Right atrium auricular region (tissue), 2 donors: ENCODE measurements at places on chromosomes 3 and 15. TPM values are rescaled to one million over a fixed set of nuclear protein-coding genes. Genes with fewer than 3 reads are reported as not detected.

SUSD5 gene
- total RNA-seq, result 1.1 TPM

SLCO3A1 gene
- 27.3 TPM for total RNA-seq

GP5 gene
- total RNA-seq, result 0.08 TPM

FGF7 gene
- total RNA-seq, result 28.5 TPM

PLOD2 gene
- 30.5 TPM for total RNA-seq

SOX2 gene
- 0.67 TPM for total RNA-seq

DNA sequence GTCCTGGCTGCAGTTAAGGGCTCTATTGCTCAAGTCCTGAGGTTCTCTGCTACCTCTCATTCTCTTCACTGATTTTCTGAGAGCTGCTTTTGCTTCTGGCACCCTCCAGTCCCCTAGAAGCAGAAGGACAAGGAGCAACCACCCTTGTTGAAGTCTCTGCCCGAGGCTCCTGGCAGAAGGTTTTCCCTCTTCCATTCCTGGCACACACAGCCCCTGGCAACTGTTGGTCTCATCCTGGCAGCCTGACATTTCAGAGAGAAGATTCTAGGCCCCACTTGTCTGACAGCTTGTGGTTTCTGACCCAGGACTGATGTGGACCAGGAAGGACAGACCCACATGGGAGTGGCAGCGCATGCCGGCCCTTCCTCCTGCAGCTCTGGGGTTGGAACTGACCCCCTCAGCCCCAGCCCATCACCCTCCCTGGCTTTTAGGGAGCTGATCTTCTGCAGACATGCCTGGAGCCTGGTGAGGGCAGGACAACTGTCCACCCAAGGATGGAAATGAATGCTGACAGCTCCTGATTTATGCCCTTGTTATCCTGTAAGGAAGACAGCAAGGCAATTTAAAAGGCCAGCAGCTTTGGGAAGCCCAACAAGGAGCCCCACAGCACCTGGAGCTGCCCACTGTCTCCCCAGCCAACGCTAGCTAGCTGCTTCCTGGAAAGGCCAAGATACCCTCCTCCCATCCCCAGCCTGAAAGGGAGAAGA is 13.0 kb upstream of the NTRK3 start:
- H3K27me3 ChIP-seq, result no peaks in the 10 kb centered on the region
- no peak for DNase-seq
- H3K36me3 ChIP-seq, result no peaks in the 10 kb centered on the region
- no peak overlapping the region for H3K4me3 ChIP-seq

- no peak overlapping the region for H3K4me3 ChIP-seq
- peaks cover 56% of the 10 kb centered on the region for H3K4me1 ChIP-seq
- no peaks in the 10 kb centered on the region for H3K36me3 ChIP-seq
- H3K27ac ChIP-seq, result no peak overlapping the region
- no peaks in the 10 kb centered on the region for H3K27me3 ChIP-seq
- DNase-seq, result no peak
Observed at GRCh38 chr15:68706256-68706655, 114.4 kb downstream of the ANP32A start.

GRCh38 chr3:134374105-134374790 is at the start of gene AMOTL2:
AMOTL2 (minus strand) TSS chr3:134374447; CDS start chr3:134371433, 3,014 bp downstream.
- H3K27me3 ChIP-seq, result no peaks in the 10 kb centered on the region
- H3K36me3 ChIP-seq, result peaks cover 22% of the 10 kb centered on the region
- peak within 1 kb of the TSS; percentile 100 for H3K27ac ChIP-seq
- peak; percentile 93 for DNase-seq
- peak within 1 kb of the TSS; percentile 99 for H3K4me3 ChIP-seq
- H3K4me1 ChIP-seq, result no peaks in the 10 kb centered on the region

- no peaks in the 10 kb centered on the region for H3K36me3 ChIP-seq
- H3K4me1 ChIP-seq, result no peaks in the 10 kb centered on the region
- no peak overlapping the region for H3K27ac ChIP-seq
- no peak overlapping the region for H3K4me3 ChIP-seq
- H3K27me3 ChIP-seq, result no peaks in the 10 kb centered on the region
Observed at GRCh38 chr3:17941766-17942165, 199.3 kb upstream of the TBC1D5 start.

DNA sequence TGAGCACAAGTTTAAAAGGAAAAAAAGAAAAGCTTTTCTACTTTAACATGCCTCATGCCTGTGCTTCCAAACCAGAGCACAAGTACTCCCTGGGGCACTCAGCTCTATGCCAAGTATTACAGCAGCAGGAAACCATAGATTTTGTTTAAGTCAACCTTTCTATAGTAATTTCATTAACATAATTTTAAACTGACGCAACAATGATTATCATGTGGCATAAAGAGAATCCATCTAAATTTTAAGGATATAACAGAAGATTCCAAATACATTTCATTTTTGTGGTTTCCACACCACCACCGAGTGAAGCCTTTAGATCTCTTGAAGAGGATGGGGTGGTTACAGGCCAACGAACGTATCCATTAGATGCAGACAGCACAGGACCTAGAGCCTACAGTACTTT is 112.1 kb downstream of the TNIK start:
- peak overlapping the region; percentile 37 for H3K27ac ChIP-seq
- no peak for DNase-seq
- H3K4me3 ChIP-seq, result no peak overlapping the region
- H3K27me3 ChIP-seq, result no peaks in the 10 kb centered on the region

DNA sequence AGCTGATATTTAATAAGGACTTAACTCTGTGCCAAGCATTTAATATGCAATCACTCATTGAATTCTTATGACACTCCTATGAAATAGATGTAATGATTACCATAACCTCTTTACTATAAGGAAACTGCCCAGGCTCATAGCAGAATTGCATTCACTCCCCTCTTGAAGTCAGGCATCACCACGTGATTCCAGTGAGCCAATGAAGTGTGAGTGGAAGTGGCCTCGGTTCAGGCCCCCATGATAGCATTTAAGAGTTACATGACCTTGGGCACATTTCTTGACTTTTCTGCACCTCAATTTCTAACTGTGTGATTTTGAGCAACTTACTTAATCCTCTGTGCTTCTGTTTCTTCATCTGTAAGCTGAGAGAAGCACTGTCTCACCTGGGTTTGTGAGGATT is 62.8 kb upstream of the CLDN18 start:
- H3K4me3 ChIP-seq, result no peak overlapping the region
- H3K27me3 ChIP-seq, result no peaks in the 10 kb centered on the region
- no peak for DNase-seq
- no peaks in the 10 kb centered on the region for H3K4me1 ChIP-seq
- no peak overlapping the region for H3K27ac ChIP-seq
- H3K36me3 ChIP-seq, result no peaks in the 10 kb centered on the region

GRCh38 chr15:98955961-98956723 is 51.5 kb downstream of the PGPEP1L start:
- DNase-seq, result no peak
- peak overlapping the region; percentile 90 for H3K27ac ChIP-seq
- no peak overlapping the region for H3K4me3 ChIP-seq

- DNase-seq, result no peak
- peaks cover 6% of the 10 kb centered on the region for H3K4me1 ChIP-seq
- no peak overlapping the region for H3K27ac ChIP-seq
- H3K27me3 ChIP-seq, result no peaks in the 10 kb centered on the region
Observed at GRCh38 chr3:69454204-69454787, 68.4 kb upstream of the FRMD4B start.

GRCh38 chr15:36359286-36359685 is 220.1 kb upstream of the CDIN1 start:
- no peaks in the 10 kb centered on the region for H3K4me1 ChIP-seq
- no peak overlapping the region for H3K27ac ChIP-seq
- no peak overlapping the region for H3K4me3 ChIP-seq
- H3K36me3 ChIP-seq, result no peaks in the 10 kb centered on the region
- no peak for DNase-seq
- H3K27me3 ChIP-seq, result no peaks in the 10 kb centered on the region

GRCh38 chr15:31285772-31286261 is 40.8 kb upstream of the KLF13 start:
- no peaks in the 10 kb centered on the region for H3K36me3 ChIP-seq
- H3K27ac ChIP-seq, result no peak overlapping the region
- no peaks in the 10 kb centered on the region for H3K4me1 ChIP-seq
- DNase-seq, result no peak

DNA sequence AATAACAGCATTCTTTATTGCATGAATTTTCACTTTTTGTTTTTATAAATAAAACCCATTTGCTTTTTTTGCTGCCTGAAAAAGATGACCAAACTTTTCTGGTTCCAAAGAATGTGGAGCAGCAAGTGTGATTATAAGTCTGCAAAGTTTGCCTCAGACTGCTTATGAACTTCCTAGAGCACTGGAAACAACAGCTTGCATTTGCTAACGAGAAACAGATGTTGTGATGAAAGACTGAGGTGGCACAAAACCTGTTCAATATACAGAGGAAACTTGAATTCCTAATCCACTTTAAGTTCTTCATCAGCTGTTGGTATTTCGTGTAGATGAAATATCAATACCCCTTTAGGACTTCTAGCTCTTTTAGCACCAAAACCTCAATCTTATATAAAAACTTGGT is 9.3 kb downstream of the ZPLD1 start:
- H3K27ac ChIP-seq, result no peak overlapping the region
- H3K36me3 ChIP-seq, result no peaks in the 10 kb centered on the region
- no peaks in the 10 kb centered on the region for H3K4me1 ChIP-seq

DNA sequence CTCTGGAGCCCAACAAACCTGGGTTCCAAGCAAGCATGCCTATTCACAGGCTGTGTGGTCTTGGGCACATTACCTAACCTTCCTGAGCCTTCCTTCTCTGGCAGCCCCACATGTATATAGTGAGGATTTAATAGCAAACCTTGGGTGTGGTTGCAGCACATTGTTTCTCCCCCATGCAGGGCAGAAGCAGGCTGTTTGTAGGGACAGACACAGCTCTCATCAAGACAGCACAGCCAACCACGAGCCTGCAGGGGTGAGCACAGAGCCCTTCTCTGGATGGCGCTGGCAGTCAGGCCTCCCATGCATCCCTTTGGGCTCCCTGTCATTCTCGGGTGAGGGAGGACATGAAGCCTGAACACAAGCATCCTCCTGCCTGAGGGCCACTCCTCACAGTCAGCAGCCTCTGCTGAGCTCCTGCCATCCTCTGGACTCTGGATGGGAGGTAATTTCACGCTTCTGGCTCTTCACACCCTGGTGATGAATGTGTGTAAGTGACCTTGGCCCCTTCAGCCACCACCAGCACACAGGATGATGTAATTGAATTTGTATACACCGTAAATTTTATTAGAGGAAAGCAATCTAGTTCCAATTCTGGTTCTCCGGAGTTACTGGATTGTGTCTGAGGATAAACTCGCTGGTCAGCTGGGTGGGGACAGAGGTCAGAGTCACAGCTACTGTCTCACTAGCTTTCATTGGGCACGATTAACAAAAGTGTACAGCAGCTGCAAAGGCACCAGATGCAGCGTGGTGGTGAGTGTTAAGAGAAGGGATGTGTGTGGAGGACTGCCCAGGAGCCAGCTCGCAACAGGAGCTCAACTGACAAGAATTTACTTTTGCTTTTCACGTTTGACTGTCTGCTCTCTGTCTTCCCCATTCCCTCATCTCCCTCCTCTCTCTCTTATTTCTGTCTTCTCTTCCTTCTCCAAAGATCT is 118.1 kb downstream of the CLSTN2 start:
- H3K4me1 ChIP-seq, result peaks cover 9% of the 10 kb centered on the region
- H3K27me3 ChIP-seq, result no peaks in the 10 kb centered on the region
- H3K27ac ChIP-seq, result no peak overlapping the region
- no peaks in the 10 kb centered on the region for H3K36me3 ChIP-seq
- DNase-seq, result no peak

- H3K4me3 ChIP-seq, result no peak overlapping the region
- no peaks in the 10 kb centered on the region for H3K36me3 ChIP-seq
- no peaks in the 10 kb centered on the region for H3K27me3 ChIP-seq
- DNase-seq, result no peak
- H3K27ac ChIP-seq, result no peak overlapping the region
- H3K4me1 ChIP-seq, result no peaks in the 10 kb centered on the region
Observed at GRCh38 chr3:139318431-139318816, 25.4 kb upstream of the MRPS22 start.

- H3K36me3 ChIP-seq, result no peaks in the 10 kb centered on the region
- no peaks in the 10 kb centered on the region for H3K27me3 ChIP-seq
- no peak for DNase-seq
- no peaks in the 10 kb centered on the region for H3K4me1 ChIP-seq
- H3K4me3 ChIP-seq, result no peak overlapping the region
Observed at GRCh38 chr3:104635872-104636580, 730.7 kb upstream of the ALCAM start.
